Left forelimb (tissue), 1 donor: ENCODE measurements at places on chromosomes 7 and 10.

DNA sequence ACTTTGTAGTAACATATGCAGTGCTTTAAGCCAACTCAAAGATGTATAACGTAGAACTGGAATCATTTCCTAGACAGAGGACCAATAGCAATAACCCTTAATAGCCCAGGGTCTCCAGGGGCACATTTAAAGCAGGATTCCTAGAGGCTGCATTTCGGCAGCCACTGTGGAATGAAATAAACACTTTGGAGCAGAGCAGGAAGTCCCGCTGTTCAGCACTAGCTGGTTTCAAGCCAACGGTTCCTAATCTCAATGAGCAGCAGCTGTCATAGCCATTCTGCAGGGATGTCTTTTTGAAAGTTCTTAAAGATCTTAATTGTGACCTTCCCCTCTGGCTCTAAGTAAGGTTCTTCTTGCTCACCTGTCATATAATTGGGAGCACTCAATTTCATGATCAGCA is 18.4 kb upstream of the MACROH2A2 start:
- no peak for DNase-seq

GRCh38 chr7:71775648-71776047 is 636.5 kb downstream of the CALN1 start:
- no peak for DNase-seq

DNA sequence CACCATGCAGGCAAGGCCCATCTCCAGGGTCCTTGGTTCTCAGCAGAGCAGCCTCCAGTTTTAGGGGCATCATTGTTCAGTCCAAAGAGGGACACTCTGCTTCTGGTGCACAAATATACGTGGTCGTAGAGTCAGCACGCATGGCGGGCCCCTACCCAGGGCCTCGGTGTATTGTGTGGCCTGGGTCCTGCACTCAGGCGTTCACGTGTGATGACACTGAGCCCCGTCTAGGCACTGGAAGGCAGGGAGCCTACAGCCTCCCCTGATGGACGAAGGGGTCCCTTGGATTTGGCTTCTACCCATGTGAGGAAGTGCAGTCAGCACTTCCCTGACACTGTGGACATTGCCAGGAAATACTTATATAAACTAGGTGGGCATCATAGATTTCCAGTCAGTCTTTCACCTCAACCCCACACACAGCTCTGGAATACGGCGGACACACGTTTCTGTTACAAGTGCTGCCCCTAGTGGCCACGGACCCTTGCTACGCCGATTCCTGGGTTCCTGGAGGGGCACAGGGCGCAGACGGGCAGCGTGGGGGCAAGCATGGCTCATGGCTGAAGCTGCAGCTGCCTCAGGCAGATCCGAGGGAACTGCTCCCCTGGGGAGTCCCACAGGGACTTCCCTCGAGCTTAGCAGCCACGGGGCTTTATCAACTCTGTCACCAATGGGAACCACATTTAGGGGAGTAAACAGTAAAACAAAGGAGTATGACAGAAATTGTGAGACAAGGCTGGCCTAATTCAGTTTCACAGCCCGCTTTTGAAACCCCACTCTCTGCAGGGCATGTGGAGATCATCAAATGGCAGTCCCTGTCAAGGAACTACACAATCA is 25.4 kb downstream of the AIFM2 start:
- DNase-seq: no peak

DNA sequence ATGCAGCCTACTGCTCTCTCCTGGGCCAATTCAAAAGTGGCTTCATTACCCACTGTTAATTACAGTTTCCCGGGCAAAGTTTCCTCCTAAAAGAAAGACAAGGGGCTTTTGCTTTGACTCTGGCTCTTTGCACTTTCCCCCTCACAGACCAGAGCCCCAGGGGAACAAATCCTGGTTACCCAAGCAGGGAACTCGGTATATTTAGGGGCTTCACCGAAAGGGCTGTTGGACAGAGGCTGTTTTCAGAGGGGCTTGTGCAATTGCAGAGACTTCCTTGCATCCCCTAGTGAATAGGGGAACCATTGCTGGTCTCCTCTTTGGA is 7.0 kb downstream of the CPA1 start:
- DNase-seq: no peak

GRCh38 chr7:107064255-107064654 is 19.8 kb downstream of the PRKAR2B start:
- no peak for DNase-seq

DNA sequence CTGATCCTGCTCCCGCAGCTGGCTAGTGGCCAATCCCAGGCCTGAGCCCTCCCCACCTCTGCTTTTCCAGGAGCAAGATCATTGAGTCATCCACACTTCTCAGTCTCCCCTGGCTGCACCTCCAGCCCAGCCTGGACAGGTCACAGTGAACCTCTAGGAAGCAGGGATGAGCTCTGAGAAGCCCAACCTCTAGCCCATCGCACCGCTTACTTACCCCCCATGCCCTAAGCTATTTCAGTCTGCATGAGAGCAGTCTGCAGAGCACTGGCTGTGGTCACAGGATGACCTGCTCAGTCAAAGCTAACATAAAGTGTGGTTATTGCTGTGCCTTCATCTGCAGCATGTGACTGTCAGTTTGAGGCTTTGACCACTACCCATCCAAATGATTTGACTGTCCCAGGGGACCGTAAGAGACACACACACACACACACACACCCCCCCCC is 129.2 kb downstream of the SORBS1 start:
- DNase-seq: no peak

GRCh38 chr10:125646311-125646710 is 36.7 kb downstream of the TEX36 start:
- no peak for DNase-seq

DNA sequence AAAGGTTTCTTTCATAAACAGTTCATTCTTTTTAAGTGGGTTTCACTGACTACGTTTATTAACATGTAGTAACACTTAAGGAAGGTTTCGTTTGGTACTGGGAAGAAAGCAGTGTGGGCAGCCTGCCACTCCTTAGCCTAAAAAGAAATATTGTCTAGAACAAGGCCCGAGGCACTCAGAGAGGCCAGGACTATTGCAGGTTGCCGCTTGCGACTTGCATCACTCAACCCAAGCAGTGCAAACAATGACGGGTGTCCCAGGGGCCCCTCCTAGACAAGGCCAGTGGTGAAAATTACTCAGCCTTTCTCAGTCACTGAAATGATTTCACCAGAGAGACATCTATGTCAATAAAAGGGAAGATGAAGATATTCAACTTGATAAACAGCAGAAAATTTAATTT is 243.9 kb downstream of the SNX13 start:
- DNase-seq: no peak

- DNase-seq: no peak
These were observed 2.4 kb upstream of the ARID5B start for GRCh38 chr10:61899069-61899531.

DNA sequence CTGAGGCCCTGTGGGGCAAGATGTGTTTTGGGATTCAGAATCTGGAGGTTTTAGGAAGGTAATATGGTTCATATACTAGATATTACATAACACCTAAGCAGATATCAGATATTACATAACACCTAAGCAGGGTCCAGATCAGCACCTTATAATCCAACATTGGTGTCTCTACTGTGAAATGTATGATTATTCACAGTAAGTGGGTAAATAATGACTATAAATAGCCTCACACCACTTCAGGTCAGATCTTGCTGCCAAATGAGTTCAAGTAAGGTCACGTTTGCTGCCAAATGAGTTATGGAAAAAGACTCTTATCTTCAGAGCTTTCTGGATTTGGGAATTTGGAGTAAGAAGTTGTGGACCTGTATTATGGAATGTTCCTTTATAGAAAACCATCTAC is 14.6 kb downstream of the ADRB1 start:
- DNase-seq: no peak

DNA sequence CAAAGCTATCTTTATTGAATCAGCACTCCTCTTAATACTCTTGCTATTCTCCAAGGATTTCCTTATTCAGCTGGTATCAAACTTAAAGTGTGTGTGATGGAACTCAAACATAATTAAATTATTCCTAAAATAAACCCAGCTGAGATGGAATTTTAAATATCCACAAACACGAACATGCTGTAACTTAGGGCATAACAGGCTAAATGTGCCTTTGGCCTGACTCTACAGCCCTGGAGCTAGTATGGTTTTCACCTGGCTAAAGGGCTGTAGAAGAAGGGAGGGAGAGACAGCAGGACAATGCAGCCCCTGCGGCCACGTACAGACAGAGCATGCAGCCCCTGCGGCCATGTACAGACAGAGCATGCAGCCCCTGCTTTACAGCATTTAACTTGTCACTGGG is 34.0 kb downstream of the ESYT2 start:
- DNase-seq: no peak

- no peak for DNase-seq
These were observed at the start of gene PAXIP1 for GRCh38 chr7:155003092-155003375. Gene PAXIP1, minus strand, starts transcription at chr7:155003124. Its CDS starts 195 bp downstream, at chr7:155002929.

GRCh38 chr7:136868496-136869000 is at the start of gene CHRM2:
Gene CHRM2, plus strand, starts transcription at chr7:136868652. Its CDS starts 146,214 bp downstream, at chr7:137014866.
- DNase-seq: peak; percentile 69

DNA sequence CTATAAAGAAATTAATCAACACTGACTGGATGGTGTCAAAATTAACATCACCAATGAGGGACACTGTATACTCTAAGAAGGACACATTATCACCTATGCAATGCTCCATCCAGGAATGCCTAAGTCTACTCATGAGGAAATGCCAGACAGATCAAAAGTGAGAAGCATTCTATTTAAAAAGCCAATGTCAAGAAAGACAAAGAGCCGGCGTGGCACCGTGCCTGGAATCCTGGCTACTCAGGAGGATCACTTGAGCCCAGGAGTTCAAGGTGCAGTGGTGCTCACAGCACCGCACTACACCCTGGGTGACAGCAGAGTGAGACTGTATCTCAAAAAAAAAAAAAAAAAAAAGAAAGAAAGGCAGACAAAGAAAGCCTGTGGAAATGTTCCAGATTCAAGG is 45.5 kb upstream of the ANAPC16 start:
- no peak for DNase-seq

DNA sequence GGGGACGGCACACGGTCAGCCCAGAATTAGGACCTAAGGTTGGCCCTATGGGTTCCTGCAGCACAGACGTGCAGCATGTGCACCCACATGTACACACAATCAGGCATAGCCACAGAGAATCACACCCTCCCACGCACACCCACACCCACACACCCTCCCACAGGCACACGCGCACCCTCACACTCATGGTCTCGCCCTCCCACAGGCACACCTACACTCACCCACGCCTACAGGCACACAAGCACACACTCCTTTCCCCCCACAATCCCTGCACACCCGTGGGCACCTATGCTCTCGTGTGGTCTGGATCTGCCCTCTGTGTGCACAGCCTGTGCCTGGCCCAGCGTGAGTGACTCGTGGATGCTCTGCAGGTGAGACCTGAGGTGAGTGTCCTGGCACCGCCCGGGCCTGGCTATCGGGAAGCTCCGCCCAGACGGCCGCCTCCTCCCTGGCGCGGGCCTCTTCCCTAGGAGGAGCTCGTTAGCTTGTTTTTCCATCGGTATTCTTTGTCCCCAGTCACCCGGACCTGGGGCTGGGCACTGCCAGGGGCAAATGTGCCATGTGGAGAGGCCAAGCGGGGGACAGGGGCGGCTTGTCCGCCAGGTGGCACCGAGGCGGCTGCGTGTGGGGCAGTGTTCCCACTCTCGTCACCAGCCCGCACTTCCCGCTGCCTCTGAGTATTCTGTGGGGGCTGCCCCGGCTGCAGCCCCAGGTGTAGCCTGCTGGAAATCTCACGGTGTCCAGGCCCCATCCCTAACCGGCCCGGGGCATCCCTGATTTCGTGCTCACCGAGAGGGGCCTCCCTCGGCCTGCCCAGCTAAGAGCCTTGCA is 110.2 kb upstream of the FAM20C start:
- DNase-seq: peak; percentile 62

DNA sequence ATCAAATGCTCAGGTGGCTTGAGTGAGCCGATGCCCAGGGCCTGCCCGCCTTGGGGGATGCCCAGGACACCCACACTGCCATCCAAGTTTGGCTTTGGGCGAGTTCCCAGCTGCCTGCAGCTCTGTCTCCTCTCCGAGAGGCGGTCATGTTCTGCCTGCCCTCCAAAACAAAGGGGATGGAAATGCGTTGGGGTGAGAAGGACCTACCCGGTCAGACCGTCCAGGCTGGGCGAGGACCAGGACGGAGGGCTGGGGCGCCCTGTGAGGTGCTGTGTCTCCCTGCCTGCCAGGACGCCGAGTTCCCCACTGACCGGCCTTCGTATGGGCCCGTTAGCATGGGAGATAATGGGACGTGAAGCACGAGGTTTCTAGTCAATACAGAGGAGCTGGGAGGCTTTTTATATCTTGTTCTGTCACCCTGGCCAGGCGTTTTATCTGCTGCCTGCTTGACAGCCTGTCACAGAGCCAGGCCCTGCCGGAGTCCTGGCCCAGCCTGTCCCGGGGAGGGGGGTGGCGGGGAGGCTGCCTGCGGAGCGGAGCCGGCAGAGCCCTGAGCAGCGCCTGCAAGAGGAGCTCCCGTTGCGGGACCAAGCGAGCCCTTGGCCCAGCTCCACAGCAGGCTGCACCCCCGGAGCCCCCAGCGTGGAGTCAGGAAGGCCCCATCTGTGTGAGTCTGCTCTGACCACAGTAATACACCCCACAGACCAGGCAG is 22.0 kb upstream of the ELFN1 start:
- no peak for DNase-seq

DNA sequence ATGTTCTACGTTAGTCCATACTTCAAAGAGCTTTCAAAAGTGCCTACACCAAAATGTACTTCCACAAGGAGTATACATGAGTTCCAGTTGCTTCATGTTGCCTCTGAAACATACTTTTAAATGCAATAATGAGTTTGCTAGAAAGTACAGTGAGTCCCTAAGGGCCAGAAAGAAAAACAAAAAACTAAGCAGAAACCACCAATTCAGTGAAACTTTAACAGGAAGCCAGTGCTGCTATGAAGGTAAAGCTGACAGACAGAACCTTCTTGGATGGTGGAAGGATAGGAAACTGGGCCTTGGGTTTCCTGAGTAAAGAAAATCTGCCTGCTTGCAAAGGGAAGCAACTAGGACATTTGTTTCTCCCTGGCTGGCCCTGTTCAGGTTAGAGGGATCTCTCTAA is 104.2 kb downstream of the CTTNBP2 start:
- DNase-seq: no peak

DNA sequence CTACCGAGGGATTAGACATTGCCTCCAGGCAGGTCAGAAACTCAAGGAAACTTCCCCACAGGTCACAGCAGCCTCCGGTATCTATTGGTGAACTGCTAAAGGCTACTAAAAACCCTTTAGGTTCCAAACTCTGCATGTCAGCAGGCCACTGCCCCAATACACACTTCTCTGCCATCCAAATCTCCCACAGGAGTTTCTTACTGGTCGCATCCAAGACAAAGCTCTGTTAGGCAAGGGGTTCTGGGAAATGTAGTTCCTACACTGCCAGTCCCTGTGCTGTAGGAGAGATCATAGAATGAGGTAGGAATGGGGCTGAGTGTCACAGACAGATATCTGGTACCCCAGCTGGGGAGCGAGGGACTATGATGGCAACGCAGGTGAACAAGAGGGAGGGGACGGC is 757.0 kb upstream of the C7orf33 start:
- DNase-seq: no peak

GRCh38 chr10:79242620-79243152 is 104.6 kb upstream of the PPIF start:
- peak; percentile 85 for DNase-seq

DNA sequence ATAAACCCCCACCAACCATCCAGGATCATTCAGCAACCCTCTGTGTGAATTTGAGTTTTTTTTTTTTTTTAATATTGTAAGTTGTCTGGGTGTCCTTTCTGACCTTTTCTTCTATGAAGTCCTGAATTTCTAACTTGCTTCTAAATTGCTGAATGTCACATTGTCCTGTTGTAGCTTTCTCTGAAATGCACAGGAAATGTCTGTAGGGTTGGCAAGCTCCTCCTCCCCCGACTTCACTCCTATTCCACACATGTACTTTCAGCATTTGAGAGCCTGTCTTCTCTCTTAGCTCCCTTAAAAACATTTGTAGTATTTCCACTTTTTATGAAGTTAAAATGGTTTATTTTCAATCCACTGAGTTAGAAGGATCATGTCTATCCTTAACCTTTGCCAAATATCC is 3.3 kb upstream of the CNNM2 start:
- DNase-seq: no peak
